NCI-H2081 (cell line): ENCODE measurements at places on chromosomes 16 and 17.
A peak's percentile ranks its signal among the peaks of the same experiment; 100 is the strongest.

DNA sequence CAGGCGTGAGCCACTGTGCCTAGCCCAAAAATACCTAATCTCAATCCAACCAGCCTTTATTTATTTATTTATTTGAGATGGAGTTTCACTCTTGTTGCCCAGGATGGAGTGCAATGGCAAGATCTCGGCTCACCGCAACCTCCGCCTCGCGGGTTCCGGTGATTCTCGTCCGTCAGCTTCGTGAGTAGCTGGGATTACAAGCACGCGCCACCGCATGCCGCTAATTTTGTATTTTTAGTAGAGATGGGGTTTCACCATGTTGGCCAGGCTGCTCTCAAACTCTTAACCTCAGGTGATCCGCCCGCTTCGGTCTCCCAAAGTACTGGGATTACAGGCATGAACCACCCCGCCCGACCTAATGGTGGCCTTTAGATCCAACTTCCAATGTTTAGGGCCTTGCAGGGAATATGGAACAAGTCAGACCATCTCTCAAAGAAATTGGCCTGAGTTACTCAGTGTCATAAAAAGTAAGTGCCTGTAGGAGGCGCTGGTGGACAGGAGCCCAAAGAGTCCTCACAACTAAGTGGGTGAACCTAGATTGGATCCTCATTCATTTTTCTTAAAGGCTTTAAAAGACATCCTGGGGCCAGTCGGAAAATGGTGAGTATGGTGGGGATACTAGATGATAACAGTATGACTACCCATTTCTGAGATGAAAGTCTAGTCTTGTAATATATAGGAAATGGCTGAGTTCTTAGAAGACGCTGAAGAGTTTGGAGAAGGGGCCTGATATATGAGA, 4.6 kb downstream of the ZSCAN10 start:
- DNase-seq, result no peak

DNA sequence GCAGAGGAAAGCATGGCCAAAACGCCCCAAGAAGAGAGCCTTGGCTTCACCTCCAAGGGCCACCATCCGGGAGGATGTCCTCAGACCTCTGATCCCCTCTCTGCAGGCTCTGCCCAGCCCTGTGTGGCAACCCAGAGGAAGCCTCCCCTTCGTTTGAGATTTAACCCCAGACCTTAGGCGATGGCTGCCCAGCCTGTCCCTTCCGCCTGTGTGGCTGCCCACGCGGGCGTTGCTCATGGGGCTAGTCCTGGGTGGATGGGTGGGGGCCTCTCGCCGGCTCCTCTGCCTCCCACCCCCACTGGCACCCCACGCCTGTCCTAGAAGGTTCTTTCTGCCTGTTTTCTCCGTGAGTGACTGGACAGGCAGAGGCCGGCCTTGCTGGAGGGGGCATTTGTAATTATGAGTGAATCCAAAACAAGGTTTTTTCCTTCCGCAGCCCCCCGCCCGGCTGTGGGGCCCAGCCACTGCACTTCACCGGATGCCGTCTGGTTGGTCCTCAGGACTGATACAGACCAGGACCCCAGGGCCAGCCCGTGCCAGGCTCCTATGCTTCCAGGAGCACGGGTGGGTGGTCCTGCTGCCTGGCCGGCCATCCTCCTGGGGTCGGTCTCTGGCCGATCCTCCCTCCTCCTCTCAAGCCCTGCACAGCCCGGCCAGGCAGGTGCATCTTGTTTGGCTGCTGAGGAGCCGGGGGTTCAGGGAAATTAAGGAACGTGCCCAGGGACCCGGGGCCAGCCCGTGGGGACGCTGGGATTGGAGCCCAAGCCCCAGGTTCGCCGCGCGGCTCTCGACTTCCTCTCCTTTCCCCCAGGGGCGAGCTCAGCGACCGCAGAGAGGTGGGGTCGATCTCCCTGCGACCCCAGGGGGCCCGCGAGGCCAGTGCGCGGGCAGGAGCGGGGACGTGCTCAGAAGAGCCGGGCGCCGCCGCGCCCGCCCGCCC, at the start of gene TMEM235:
TSS of gene TMEM235 (plus strand) at position 636 of the 940 bp plus-strand sequence. CDS start 393 bp downstream, outside the sequence.
- no peak for DNase-seq

DNA sequence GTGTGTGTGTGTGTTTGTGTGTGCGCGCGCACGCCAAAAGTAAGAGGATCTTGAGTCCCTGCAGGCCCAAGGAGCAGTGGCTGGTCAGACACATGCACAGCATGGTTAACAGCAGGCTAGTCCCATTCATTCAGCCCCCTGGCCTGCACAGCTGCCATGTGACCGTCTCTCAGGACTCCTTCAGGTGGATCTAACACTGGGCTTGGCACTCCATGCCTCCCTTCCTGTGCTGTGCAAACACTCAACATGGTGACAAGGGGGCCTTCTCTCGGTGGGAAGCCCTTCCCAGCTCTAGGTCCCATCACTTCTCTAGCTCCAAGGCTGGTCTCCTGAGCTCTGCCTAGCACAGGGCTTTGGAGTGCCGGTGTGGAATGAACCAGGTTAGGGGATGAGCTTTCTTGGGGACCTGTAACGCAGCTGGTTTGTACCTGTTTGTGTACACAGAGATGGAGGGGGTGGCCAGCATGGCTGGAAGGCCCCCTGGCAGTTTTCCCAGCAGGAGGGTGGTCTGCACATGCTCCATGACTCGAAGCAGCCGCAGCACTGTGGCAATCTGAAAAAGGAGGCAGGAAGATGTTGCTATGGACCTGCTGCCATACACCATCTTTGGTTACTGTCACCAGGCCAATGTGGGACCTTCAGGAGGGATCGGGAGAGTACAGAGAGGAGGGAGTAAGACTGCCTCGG, 69.4 kb upstream of the GCSH start:
- no peak for DNase-seq

- DNase-seq, result peak; percentile 74
Measured at GRCh38 chr16:30075503-30076275, at the start of gene PPP4C. PPP4C (plus strand) TSS chr16:30075994; CDS start chr16:30076378, 384 bp downstream.

GRCh38 chr17:1568950-1569810, 6.6 kb upstream of the PITPNA start:
- DNase-seq, result no peak

GRCh38 chr17:36657763-36658490, 56.5 kb downstream of the MRM1 start:
- no peak for DNase-seq

- DNase-seq, result peak; percentile 45
Measured at GRCh38 chr17:39461926-39462569, 762 bp downstream of the CDK12 start.

GRCh38 chr16:5938607-5939006, 841.0 kb upstream of the EEF2KMT start:
- no peak for DNase-seq

DNA sequence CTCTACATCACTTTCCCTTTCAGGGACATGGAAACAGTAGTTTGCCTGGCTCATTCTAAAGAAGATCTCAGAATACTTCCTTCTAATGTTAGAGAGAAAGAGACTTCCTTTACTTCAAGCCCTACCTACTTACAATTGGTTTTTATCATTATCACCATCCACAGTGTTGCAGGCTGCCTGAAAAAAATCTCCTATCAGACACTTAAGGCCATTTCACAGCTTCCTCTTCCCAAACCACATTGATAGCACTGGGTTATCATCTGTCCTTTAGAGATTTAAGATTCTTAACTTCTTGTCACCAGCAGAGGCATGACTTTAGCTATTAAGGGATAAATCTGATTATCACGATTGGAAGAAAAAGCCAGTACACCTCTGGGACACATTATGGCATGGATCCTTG, 178.5 kb upstream of the TBX2 start:
- DNase-seq, result no peak

GRCh38 chr16:77898671-77899211, 110.4 kb downstream of the VAT1L start:
- peak; percentile 83 for DNase-seq

- no peak for DNase-seq
Measured at GRCh38 chr16:76490036-76490639, 212.9 kb downstream of the CNTNAP4 start.
